MM.1S (cell line): ENCODE measurements at places on chromosomes 5 and 9.

DNA sequence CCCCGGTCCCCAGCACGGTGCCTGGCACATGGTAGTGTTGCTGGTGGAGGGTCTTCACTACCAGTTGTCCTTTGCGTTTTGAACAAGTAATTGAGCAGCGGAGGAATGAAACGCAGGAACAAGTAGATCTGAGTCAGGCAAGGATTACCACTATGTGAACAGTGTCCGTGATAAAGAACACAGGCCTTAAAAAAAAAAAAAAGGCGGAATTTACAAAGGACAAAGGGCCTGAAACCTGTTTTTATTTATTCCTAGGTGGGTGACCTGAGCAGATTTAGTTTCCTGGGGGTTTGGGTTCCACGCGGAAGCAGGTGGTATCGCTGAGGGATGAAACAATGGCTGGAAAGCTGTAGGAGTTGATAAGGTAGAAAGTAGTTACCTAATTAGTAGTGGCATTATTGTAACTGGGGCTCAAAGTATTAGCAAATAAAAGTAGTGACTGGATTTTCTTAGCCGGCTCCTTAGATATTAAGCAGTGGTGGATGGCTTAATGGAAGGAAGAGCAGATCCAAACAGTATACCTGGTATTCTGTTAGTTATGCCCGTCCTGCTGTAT is 1.1 kb downstream of the RUSC2 start:
- DNase-seq: no peak

DNA sequence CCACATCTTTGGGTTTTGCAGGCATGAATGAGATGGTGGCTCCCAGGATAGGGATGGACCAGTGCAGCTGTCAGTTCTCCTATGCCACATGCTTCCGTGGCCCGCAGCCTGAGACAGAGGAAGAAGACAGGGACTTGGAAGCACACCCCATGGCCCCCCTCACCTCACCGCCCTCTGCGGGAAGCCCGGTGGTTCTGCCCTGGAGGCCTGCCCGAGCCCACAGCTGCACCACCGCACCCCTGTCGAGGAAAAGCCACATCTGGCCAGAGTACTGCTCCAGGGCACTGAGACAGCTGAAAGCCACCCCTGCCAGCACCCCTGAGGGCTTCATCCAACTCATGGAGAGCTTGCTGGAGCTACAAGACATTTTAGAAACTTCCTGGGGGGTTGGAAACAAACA is 7.6 kb upstream of the TRMT10B start:
- no peak for DNase-seq

- DNase-seq: no peak
These were observed 75.3 kb downstream of the MACROH2A1 start for GRCh38 chr5:135323701-135324132.

DNA sequence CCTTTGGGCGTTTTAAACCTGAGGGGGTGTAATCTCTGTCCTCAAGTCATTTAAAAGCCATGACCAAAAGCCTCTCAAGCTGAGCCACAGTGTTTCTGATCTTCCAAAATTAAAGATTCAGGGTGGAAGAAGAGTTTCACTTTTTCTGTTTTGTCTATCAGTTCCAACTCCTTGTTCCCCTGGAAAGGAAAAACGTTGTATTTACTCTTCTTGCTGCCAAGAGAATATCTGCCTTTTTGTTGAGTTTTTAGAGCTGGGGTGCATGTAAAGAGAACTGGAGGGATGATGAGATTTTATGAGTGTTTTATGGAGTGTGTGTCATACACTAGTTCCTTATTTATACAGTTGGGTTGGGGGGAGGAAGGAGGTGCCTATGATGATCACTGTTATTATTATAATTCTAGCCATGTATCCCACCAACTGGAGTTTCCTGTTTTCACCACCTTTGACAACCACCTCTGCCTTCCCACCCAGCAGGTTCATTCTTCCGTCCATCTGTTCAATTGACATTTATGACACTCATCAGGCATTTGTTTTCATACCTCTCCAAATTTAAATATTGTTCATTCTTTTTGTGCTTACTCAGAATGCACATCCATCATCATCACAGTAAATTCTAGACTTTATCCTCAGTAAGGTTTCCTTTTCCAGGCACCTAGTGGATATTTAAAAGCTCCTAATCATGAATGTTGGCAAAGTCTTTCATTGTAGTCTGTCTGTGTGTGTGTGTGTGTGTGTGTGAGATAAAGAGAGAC is 97.9 kb upstream of the MPDZ start:
- no peak for DNase-seq

GRCh38 chr5:169549453-169550100 is 34.0 kb upstream of the SPDL1 start:
- no peak for DNase-seq

DNA sequence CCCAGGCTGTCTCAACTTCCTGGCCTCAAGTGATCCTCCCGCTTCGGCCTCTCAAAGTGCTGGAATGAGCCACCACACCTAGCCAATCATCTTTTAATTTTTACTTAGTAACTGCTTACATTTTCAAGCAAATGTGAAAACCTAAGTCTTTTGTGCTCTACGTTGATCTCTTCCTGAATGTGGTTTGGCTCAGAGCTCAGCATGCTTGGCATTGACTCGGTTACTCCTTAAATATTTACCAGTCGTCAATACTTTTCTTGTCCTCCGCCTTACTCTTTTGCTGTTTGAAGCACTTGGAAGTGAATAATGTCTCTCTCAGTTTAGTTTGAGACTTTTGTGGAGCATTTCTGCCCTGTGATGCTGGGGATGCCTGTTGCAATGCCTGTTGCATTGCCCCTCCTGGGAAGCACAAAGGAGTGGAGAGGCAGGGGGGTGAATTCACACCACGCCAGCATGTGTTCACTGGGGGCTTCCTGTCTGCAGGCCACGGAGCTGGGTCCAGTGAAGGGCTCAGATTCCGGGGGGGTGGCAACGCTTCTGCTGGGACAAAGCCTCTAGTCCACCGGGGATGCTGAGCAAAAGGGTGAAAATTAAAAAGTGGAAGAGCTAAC is 13.1 kb upstream of the TENT4A start:
- no peak for DNase-seq

DNA sequence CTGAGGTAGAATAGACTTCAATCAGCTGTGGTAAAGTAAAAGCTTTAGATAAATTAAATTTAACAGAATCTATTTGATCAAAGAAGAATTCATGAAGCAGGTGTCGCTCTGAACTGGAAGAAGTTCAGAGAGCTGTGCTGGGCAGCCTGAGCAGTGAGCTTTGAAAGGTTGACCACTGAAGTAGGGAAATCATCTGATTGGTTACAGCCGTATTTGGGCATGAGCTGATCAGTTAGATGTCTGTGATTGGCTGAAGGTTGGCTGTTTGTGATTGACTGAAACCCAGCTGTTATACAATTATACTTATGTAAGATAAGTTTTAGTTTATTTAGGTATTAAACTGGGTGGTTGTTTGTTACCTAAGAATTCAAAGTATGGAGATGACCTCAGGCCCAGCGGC is 1174.6 kb downstream of the CDH9 start:
- DNase-seq: no peak

DNA sequence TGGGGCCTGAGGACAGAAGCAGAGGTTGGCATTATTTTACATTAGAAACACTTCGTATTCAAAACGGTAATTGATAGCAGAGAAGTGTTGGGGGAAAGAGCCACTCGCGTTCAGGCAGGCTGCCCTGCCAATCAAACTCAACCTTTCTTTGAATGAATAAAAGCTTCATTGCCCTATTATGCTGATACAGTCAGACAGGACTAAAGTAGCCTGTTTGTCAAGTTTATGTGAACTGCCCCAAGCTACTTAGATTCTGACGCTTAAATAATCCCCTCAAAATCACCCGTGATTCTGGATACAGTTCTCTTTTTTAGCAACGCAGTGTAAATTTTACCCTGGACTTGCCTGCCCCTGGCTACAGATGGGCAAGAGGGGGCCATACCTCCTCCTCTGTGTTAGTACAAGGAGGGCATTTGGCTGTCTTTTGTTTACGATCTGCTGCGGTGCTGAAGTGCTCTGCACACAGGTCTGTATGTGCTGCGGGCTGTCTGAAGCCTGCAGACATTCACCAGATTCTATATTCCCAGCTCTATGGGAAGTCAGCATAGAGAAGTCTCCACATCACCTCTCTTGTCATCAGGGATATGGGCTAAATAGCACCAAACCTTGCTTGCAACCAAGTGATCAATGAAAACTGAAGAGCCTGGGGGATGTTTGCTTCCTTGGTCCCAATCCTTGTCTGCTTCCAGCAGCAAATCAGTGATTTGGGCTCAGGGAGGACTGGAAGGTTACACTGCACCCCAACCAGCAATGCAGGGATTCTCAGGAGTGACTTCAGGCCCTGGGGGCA is 218.4 kb downstream of the EBF1 start:
- DNase-seq: no peak

DNA sequence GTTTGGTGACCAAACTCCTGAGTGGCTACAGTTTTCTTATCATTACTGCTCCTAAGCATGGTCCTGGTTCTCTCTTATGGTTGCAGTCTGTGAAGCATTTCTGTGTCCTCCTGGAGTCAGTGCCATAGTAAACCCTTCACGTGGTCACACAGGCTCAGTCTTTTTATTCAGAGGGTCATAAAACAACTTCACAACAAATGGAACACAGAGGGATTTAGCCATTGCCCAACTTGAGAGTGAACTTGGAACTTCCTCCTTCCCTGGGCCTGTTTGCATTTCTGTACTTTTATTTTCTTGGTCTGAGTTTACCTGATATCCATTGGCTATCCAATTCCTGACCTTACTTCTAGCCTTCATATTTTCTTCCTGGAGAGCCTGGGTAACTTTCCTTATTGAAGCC is 144.9 kb downstream of the CCDC192 start:
- DNase-seq: no peak

GRCh38 chr5:57358796-57359592 is 123.6 kb downstream of the ACTBL2 start:
- no peak for DNase-seq

- no peak for DNase-seq
These were observed 2.4 kb downstream of the PGGT1B start for GRCh38 chr5:115260248-115260647.

DNA sequence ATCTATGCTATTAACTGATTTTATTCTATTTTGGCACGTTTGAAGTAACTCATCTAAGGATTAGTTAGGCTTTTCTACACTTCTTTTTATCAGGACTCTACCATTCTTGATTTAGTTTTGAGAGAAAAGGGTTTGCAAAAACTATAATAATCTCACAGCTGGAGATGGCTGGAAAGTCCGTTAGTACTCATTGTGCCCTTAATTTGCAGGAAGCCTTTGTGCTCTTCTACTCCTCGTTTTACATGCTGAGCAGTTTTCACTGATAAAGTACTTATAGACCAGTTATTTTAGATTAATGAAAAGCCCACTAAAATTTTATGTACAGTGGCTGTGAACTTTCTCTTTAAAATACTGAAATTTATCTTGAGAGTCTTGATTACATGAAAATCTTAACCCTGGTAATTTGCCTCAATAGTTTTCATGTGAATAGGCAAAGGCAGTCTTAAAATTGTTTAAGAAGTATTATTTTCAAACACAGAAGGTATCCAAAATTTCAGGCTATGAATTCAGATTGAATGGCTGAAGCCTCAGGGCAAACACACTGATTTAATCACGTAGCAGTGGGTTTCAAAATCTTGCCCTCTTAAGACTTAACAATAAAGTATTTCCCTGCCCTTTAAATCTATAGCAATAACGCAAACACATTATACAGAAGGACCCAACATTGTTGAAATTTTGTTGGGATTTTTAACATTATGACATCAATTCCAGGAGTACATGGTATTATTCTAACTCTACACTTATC is 18.6 kb downstream of the MLLT3 start:
- no peak for DNase-seq

- DNase-seq: peak; percentile 83
These were observed 18.3 kb upstream of the PHYHD1 start for GRCh38 chr9:128902351-128903078.

- no peak for DNase-seq
These were observed 148.9 kb downstream of the RMI1 start for GRCh38 chr9:84129529-84129928.

- DNase-seq: no peak
These were observed 121.8 kb downstream of the XRCC4 start for GRCh38 chr5:83199126-83199525.

GRCh38 chr9:94153905-94154304 is 69.6 kb downstream of the PTPDC1 start:
- peak; percentile 64 for DNase-seq
